Kidney (tissue), 22 donors: ENCODE measurements at places on chromosomes 12 and 14. TPM values are rescaled to one million over a fixed set of nuclear protein-coding genes. Genes with fewer than 3 reads are reported as not detected.

- DNase-seq: no peak
Measured at GRCh38 chr14:49401373-49401772, 184.8 kb downstream of the RPS29 start.

- DNase-seq: peak; percentile 56
Measured at GRCh38 chr12:53659011-53659551, 16.8 kb downstream of the ATP5MC2 start.

PRR4 gene
- 1.8 TPM for total RNA-seq

PRICKLE1 gene
- total RNA-seq: 21.7 TPM

- no peak for DNase-seq
Measured at GRCh38 chr14:97943619-97944018, 1146.4 kb downstream of the VRK1 start.

GRCh38 chr12:131621701-131622421 lies 89.0 kb upstream of the SFSWAP start:
- no peak for DNase-seq

PLEKHD1 gene
- 0.25 TPM for total RNA-seq

CFAP73 gene
- 2.4 TPM for total RNA-seq

KRT71 gene
- total RNA-seq: not detected

GRCh38 chr12:67256649-67257048 lies 12.5 kb upstream of the CAND1 start:
- DNase-seq: no peak

RPL6 gene
- total RNA-seq: 966 TPM

GRCh38 chr14:29668201-29668600 lies 259.4 kb downstream of the PRKD1 start:
- no peak for DNase-seq

TEX52 gene
- total RNA-seq: not detected

- DNase-seq: no peak
Measured at GRCh38 chr14:90154110-90154509, 92.3 kb downstream of the KCNK13 start.

ARHGEF40 gene
- total RNA-seq: 25.6 TPM

DNA sequence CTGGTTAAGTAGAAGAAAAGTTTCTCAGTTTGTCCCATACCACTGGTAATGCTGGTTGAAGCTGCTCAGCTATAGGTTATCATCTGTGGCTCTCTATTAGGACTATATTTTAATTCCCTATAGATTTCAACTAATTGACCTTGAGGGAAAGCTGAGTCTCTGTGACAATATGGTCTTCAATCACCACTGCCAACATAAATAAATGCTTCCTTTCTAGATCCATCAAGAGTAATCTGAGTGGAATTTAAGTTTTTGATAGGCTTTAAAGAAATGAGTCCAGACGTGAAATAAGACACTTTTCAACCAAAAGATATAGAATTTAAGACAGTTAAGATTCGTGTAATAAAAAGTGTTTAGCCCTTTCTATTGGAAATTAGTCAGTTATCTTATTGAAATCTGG lies 63.5 kb upstream of the MYF6 start:
- no peak for DNase-seq

- DNase-seq: no peak
Measured at GRCh38 chr14:24037658-24038037, 14.2 kb upstream of the CARMIL3 start.

RTL1 gene
- total RNA-seq: not detected

GRCh38 chr12:112243255-112244110 lies 118.1 kb downstream of the TRAFD1 start:
- DNase-seq: peak; percentile 54

TAS2R8 gene
- total RNA-seq: not detected

DNA sequence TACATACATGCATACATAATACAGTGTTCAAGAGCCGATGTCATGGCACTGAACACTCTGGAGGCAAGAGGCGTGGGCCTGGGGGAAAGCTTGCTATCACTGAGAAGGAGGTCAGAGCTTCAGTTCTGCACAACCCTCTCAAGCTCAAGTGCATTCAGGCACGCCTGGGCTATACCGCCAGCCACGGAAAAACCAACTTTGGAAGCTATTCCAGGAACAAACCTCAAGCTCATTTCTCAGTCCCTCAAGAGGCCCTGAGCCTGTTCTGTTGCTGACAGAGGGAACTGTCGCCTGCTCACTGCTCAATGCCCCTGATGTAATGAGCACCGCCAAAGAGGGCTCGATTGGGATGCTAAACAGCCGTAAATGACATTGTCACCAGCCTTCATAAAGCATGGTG lies 9.2 kb downstream of the NOS1 start:
- no peak for DNase-seq

IFI27 gene
- total RNA-seq: 143 TPM

- DNase-seq: no peak
Measured at GRCh38 chr12:56062996-56063395, 17.0 kb upstream of the ERBB3 start.

DNA sequence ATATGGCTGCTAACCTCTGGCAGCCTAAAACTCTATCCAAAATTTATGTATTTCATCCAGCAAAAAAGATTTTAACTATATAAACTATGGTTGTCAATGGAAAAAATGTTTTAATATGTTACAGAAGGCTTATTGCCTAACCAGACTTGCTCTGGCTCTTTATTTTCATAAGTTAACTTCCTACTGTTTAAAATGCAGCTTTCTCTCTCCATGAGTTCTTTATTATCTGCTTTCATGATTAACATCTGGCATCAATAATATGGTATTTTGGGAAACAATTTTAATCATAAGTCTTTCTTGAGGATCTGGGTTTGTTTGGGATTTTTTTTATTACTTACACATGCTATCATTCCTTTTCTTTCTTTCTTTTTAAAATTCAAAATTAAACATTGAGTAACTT lies 20.5 kb downstream of the KERA start:
- no peak for DNase-seq

DNA sequence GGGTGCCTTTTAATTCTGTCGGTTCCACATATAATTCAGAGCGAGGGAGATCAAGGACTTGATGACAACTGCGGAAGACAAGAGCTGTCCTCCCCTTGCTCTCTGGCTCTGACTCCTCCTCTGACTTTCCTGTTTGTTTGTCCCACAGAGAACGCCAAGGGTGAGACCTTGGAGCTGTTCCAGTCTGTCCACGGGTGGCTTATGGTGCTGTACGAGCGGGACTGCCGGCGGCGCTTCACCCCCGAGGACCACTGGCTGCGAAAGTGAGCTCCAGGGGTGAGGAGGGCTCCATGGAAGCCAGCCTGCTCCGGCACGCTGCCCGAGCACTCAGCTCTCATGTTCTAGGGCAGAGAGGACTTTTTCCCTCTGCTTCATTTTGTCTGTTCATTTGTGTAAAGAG lies 32.8 kb downstream of the UBE3B start:
- no peak for DNase-seq

GRCh38 chr12:117671734-117672133 lies 297.1 kb downstream of the KSR2 start:
- peak; percentile 38 for DNase-seq

GRCh38 chr14:98847521-98848468 lies 424.2 kb downstream of the BCL11B start:
- no peak for DNase-seq

GRCh38 chr12:58433959-58434358 lies 486.3 kb downstream of the LRIG3 start:
- DNase-seq: no peak

PPP1R13B gene
- 69.4 TPM for total RNA-seq

- DNase-seq: no peak
Measured at GRCh38 chr12:128983371-128983770, 130.1 kb downstream of the GLT1D1 start.

CCND2 gene
- 94.4 TPM for total RNA-seq

DNA sequence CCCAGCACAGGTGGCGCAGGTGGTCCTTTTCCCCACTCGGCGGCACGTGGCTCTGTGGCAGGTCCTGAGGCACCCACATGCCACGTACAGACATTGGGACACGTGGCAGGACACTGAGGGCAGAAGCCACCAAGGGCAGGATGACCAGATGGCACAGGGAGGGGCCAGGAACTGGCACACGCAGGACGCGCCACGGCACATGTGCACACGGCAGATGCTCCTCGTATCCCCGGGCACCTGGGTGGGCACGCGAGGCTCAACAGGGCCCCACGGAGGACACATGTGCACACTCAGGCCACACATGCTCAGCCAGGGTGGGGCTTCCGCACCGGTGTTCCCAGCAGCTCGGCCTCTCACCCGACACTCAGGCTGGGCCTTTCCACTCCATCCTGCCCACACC lies 52.0 kb downstream of the FBRSL1 start:
- no peak for DNase-seq

DNA sequence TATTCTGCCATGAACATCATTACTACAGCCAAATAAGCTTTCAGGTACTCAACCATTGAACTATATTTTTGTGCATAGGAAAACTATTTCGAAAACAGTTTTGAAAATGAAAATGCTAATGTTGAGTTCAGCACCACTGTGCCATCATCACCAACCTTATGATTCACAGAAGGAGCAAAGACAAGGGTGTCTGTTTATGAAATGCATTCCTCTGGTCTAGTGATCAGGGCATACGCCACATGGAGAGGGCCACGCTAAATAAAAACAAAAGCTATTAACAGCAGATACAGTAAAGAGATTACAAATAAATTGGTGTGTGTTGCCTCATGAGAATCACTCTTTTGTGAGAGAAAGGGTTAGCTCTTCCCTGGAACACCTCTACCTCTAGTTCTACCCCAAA lies 43.2 kb upstream of the BMAL2 start:
- DNase-seq: no peak

AKAP6 gene
- 10.5 TPM for total RNA-seq

DNA sequence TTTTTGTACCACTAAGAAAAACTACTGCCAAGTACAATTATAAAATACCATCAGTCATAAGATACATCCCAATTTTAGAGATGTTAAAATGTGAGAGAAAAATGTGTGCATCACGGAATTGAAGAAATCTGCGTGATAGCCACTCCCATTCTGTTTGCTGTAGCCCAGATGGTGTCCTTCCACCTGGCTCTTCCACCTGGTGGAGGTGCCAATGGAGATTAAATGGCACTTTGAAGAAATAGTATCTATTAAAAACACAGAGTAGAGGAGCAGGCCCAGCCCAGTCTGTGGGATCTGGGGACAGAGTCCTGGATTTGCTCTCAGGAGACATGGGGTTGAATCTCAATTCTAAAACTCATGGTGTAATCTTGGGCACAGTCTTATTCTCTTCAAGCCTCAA lies 35.5 kb downstream of the TSPAN11 start:
- no peak for DNase-seq

DNA sequence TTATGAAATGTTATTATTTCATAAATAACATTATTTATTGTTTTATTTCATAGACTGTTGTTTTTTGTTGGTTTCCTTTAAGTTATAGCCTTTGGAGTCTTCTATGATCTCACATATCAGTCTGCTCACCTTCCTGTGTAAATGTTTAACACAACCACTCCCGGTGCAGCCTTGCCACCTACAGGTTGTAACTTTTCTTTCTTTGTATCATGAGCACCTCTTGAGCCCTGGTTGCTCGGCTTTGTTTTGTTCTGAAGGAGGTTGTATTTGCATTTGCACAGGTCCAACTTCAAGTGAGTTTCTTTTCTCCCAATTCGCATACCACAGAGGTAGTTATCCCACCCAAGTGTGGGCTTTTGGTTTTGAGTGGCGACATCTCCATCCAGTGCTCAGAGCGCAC lies 121.4 kb downstream of the SLC15A4 start:
- DNase-seq: no peak

- DNase-seq: no peak
Measured at GRCh38 chr12:89424389-89424788, 72.1 kb upstream of the DUSP6 start.
